ENCODE measurements at places on chromosomes 16 and 17. TPM values are rescaled to one million over a fixed set of nuclear protein-coding genes. Genes with fewer than 3 reads are reported as not detected.

Gene MEOX1
- not detected for total RNA-seq

Gene C17orf67
- 1.4 TPM for total RNA-seq

Gene HOXB8
- total RNA-seq = not detected

Gene PRPSAP2
- 37.5 TPM for total RNA-seq

Gene PRCD
- total RNA-seq = 0.35 TPM

Gene MYCBPAP
- total RNA-seq = 0.46 TPM

Gene ARL5C
- total RNA-seq = not detected

Gene HCRT
- total RNA-seq = not detected

Gene AARS1
- 159 TPM for total RNA-seq

Gene C16orf92
- total RNA-seq = not detected

Gene ABCC3
- 3.6 TPM for total RNA-seq

Gene FBXO39
- 1.4 TPM for total RNA-seq

Gene KRT33A
- not detected for total RNA-seq

Gene GSE1
- 9.3 TPM for total RNA-seq

Gene SCGB1C2
- total RNA-seq = not detected

Gene CFAP97D1
- under 0.01 TPM for total RNA-seq

Gene OTOP3
- total RNA-seq = not detected

Gene CCDC78
- 1.4 TPM for total RNA-seq

Gene TMEM204
- total RNA-seq = 24.6 TPM

Gene ADAP2
- 0.11 TPM for total RNA-seq

Gene TEKT3
- not detected for total RNA-seq

Gene DHX58
- total RNA-seq = 9.6 TPM

Gene SLC39A11
- total RNA-seq = 14.2 TPM

Gene CES1
- total RNA-seq = 0.13 TPM

Gene TMEM238L
- total RNA-seq = not detected

Gene CD68
- 2.0 TPM for total RNA-seq

Gene TBC1D24
- total RNA-seq = 12.8 TPM

Gene TMC7
- total RNA-seq = 3.3 TPM

Gene PRDM7
- total RNA-seq = not detected

Gene METRN
- total RNA-seq = 68.3 TPM

Gene GINS2
- total RNA-seq = 13.3 TPM

Gene CASKIN2
- total RNA-seq = 9.2 TPM

Gene SPAG5
- 58.3 TPM for total RNA-seq

Gene NUDT7
- total RNA-seq = 5.8 TPM

Gene SBK1
- total RNA-seq = 0.04 TPM

Gene KRTAP9-8
- not detected for total RNA-seq

Gene CDK12
- 22.2 TPM for total RNA-seq

Gene CCL14
- total RNA-seq = 21.8 TPM

Gene TBX2
- not detected for total RNA-seq

Gene RRN3
- 37.0 TPM for total RNA-seq

Gene TP53TG3F
- total RNA-seq = not detected
